IMR-90 (cell line): ENCODE measurements at places on chromosomes 3 and 15. TPM values are rescaled to one million over a fixed set of nuclear protein-coding genes. Genes with fewer than 3 reads are reported as not detected.

- no peak overlapping the region for H3K27ac ChIP-seq
- H3K36me3 ChIP-seq, result no peaks in the 10 kb centered on the region
- no peak overlapping the region for H3K4me3 ChIP-seq
- no peaks in the 10 kb centered on the region for H3K4me1 ChIP-seq
- no peak for DNase-seq
These were observed 35.9 kb downstream of the CASR start for GRCh38 chr3:122219242-122219872.

GRCh38 chr3:144032531-144033239 is 61.1 kb downstream of the DIPK2A start:
- no peak overlapping the region for H3K4me3 ChIP-seq
- H3K27me3 ChIP-seq, result no peaks in the 10 kb centered on the region
- peaks cover 4% of the 10 kb centered on the region; the same call in 1 of the 2 replicates for H3K4me1 ChIP-seq
- H3K27ac ChIP-seq, result no peak overlapping the region
- no peaks in the 10 kb centered on the region for H3K36me3 ChIP-seq

DNA sequence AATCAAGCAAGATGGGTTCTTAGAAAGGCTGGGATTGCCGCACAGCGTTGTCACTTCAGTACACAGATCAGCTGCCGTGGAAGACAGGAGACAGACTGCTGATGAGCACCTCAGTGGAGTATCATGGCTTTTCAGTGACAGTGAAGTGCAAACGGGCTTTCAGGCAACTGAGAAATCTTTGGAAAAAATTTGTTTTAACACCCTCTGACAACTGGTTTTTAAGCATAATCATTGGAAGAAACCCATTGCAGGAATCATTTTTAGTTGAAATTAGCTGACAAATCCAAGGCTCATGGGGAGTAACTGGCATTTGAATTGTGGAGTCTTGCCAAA is 418.8 kb downstream of the OTOL1 start:
- peaks cover 2% of the 10 kb centered on the region; the same call in 1 of the 2 replicates for H3K4me1 ChIP-seq
- no peak for DNase-seq
- no peaks in the 10 kb centered on the region for H3K27me3 ChIP-seq
- no peak overlapping the region for H3K4me3 ChIP-seq

Gene ALDH1L1
- total RNA-seq, result not detected in 2 replicates

Gene SIDT1
- total RNA-seq, result not detected in 2 replicates
